ENCODE measurements at places on chromosomes 7 and 10. TPM values are rescaled to one million over a fixed set of nuclear protein-coding genes. Genes with fewer than 3 reads are reported as not detected.

The HUS1 gene
- total RNA-seq: 15.5 TPM

The PRSS2 gene
- total RNA-seq: not detected

GRCh38 chr10:4846775-4847174 is 20.8 kb downstream of the AKR1E2 start:
- no peak for DNase-seq

GRCh38 chr10:17216217-17216900 is 11.7 kb upstream of the VIM start:
- no peak for DNase-seq

DNA sequence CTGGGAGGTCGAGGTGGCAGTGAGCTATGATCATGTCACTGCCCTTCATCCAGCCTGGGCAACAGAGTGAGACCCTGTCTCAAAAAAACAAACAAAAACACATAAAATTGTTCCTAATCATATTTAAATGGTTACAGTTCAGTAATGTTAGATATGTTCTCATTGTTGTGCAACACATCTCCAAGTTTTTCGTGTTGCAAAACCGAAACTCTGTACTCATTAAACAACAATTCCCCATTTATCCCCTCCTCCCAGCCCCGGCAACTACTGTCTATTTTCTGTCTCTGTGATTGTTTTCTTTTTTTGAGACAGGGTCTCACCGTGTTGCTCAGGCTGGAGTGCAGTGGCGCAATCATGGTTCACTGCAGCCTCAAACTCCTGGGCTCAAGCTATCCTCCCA is 16.1 kb upstream of the PRXL2A start:
- DNase-seq: no peak

- DNase-seq: no peak
Observed at GRCh38 chr10:5546891-5547680, 22.3 kb downstream of the CALML3 start.

GRCh38 chr10:127968659-127969058 is 61.8 kb downstream of the PTPRE start:
- no peak for DNase-seq

The PITX3 gene
- not detected for total RNA-seq

DNA sequence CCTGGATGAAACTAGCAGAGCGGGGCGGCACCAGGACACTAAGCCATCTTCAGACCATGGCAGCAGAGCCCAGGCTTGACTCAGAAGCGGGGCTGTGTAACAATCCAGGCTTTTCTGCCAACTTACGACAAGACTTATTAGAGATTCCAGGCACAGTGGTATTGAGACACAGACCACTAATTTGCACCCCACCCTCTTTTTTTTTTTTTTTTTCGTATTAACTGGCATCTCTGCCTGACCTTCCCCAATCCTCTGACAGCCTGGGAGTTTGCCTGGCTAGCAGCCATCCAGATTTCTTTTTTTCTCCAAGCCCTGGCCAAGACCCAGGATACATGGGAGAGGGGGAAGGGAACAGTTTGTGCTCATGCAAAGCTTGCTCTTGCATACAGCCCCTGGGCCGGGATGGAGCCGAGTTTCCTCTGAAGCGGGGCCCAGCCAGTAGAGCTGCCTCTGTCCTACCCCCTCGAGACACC is 182.4 kb downstream of the PLXNA4 start:
- DNase-seq: peak; percentile 33

DNA sequence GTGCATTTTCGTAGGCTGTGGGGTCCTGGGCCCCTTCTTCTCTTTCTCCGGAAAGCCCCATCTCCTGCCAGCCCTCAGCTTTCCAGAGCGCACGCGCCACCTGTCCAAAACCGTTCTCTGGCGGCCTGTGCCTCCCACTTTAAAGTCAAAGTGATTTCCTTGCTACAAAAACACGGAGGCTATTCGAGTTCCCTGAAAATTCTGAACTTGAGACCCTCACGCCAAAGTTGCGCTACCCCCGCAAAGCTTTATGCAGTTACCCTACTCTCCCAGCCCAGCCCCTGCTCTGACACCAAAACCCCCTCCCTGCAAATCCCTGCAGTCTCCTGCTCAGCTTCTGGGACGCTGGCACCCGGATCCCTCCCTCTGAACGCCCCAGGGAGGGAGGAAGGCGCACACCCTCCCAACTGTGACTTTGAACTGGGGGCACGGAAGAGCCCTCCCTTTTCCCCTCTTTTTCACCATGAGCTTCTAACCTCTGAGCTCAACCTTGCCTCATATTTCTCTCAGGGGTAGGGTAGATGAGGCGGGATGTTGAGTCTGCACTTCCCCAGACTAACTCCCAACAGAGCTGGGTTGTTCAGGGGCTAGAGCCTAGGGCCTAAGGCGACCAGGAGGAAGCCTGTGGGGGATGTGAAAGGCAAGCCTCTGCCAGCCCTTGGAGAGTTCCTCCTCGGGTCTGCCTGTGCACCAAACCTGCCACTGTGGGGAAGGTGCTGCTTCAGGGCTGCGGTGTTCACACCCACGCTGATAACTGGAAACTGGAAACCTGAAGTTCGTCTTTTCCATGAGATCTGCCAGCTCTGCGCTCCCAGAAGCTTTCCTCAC is 2.7 kb upstream of the PAX4 start:
- DNase-seq: no peak

DNA sequence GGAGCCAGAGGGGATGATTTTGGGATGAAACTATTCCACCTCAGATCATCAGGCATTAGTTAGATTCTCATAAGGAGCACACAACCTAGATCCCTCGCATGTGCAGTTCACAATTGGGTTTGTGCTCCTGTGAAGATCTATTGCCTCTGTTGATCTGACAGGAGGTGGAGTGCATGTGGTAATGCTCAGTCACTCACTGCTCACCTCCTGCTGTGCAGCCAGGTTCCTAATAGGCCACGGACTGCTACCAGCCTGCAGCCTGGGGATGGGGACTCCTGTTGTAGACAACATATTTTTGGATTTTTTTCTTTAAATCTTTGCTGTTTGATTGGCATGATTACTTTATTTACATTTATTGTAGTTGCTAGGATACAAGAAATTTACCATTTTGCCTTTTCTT is 765.0 kb downstream of the INHBA start:
- DNase-seq: no peak

The CYP2E1 gene
- 14.7 TPM for total RNA-seq

The TBX20 gene
- not detected for total RNA-seq

DNA sequence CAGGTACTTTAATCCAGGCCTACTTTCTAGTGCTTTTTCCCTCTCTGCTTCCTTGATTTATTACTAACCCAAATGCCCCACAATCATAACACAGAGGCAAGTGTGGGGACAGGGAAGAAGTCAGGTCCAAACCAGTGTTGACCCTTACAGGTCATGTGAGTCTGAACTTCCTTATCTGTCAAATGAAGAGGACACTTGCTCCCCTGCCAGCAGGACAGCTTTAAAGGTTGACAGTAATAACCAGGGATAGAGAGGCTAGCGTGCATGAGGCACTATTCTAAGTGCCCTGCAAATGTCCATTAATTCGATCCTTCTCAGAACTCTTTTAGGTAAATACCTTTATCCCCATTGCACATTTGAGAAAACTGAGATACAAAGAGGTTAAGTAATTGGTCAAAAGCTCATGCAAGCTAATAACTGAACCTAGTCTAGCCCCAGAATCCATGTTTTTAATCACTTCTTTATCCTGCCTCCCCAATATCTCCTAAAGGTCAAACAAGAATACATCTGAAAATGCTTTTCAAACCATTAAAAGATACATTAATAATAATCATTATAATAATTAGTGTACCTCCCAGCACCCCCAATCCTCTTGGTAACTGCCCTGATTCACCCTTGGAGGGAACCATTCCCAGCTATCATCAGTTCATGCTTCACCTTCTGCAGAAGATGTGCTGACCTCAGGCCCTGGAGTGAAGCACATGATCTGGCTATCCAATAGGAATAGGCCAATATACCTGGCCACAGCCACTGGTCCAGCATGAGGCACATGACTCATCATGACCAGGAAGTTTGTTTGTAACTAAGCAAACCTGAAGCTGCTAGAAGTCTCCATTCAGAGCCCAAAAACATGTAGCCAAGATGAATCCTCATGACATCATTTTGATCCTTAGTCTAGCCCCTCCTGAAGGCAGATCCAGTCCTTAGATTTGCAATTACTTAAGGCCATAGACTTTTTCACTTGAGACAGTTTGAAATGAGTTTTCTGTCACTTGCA is 40.7 kb downstream of the SGMS1 start:
- DNase-seq: no peak

DNA sequence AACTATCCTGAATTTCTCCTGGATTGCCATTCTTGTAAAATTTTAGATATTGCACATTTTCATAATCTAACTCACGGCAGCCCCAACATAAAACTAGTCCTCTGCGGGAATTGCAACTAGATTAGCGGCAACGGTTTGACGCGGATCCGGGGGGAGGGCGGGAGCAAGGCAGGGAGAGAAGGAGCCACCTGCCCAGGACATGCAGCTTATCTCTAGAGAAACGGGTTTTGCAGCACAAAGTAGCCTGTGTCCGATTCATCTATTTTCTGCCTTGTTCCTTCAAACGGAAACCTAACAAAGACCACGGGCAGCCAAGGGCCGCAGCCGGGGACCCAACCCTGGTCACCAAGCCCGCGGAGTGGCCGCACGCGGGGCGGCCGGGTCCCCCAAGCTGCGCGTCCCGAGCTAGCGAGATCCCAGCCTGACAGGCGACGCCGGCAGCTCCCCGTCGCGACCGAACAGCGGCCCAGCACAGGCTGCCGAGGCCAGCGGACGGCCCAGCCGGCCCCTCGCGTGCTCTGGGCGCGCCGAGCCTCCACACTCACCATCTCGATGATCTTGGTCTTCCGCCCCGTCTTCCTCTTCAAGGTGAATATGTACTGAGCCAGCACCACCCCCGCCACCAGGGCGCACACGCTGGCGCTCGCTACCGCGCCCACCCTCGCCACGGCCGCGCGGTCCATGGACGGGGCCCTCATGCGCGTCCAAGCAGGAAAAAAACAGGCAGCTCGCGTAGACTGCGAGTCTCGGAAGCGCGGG is at the start of gene NT5C3A:
TSS of gene NT5C3A (minus strand) at position 754 of the 759 bp plus-strand sequence. CDS start at position 683, 71 bp downstream.
- peak; percentile 68 for DNase-seq

- DNase-seq: no peak
Observed at GRCh38 chr7:158955146-158955870, 99.0 kb downstream of the DYNC2I1 start.

DNA sequence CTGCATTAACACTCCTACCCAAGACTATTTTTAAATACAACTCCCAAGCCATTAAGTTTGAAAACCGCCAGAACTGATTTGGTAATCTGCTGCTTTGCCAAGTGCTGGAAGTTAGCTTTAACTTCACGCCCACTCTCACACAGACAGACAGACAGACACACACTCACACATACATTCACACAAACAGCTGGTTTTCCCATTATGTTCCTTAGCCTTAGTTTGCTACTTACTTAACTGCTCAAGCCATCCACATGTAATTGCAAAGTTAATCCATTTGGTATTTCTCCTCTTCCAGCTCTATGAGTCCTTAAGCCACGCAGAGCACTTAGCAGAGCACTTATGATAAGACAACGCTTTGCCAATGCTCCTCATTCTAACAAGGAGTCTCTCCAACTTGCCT is 8.3 kb downstream of the COBL start:
- DNase-seq: no peak

The KLHL7 gene
- total RNA-seq: 110 TPM

The C10orf62 gene
- total RNA-seq: not detected

GRCh38 chr10:24900888-24901685 is 51.3 kb downstream of the PRTFDC1 start:
- DNase-seq: no peak

The SLC26A5 gene
- total RNA-seq: not detected

DNA sequence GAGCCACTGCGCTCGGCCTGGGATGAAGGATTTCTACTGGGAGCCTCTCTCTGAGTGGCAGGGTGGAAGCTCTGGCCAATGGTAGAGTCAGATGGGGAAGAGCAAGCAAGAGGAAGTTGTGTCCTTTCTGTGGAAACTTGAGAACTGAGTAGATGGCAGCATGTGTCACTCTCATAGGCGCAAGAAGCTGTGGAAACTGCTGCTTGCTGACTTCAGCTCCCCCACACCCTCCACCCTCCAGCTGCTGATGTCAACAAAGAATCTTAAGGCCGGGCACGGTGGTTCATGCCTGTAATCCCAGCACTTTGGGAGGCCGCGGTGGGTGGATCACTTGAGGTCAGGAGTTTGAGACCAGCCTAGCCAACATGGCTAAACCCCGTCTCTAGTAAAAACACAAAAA is 39.8 kb upstream of the SRGN start:
- no peak for DNase-seq

The GPR15LG gene
- not detected for total RNA-seq

The COL17A1 gene
- under 0.01 TPM for total RNA-seq

- no peak for DNase-seq
Observed at GRCh38 chr7:120873401-120873800, 15.5 kb upstream of the TSPAN12 start.

GRCh38 chr10:49756641-49757040 is 5.5 kb downstream of the OGDHL start:
- DNase-seq: peak; percentile 2

The DGKB gene
- 9.0 TPM for total RNA-seq

GRCh38 chr10:71720288-71720687 is 710 bp upstream of the C10orf105 start:
- DNase-seq: no peak

GRCh38 chr10:63766745-63767137 is 245.5 kb downstream of the REEP3 start:
- DNase-seq: no peak

The CC2D2B gene
- 1.2 TPM for total RNA-seq

- no peak for DNase-seq
Observed at GRCh38 chr7:38411404-38411803, 138.0 kb upstream of the TARP start.

The CACNB2 gene
- total RNA-seq: 10.6 TPM

DNA sequence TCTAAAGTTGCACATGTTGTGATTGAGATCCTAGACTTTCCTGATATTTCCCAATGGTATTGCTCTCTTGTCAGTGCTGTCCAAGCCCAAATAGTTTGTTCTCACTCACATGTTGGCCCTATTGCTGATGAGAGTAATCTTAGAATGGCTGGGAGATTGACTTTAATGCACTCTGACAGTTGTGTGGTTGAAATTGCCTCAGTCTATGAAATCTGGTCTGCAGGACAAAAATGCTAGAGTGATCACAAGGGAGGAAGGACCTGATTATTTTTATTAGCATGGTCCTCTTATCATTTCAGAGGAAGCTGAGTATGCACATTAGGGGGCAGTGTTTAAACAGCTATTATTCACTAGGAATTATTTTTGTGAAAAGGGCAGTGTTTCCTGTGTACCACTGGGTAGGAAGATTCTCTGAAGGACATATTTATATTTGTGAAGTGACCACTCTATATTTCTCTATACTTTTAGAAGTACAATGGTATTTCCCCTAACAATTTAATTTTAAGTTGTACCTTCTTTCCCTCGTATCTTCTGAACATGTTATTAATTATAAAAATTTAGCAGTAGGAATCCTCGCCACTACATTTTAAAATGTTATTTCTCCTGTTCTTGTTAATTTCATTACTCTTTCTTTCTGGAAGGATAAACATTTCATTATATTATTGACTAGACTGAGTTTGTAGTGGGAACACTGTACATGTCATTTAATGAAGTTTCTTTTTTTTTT is 64.4 kb downstream of the SUGCT start:
- DNase-seq: no peak

GRCh38 chr10:46291817-46292572 is 5.2 kb downstream of the ANTXRL start:
- DNase-seq: no peak

Measured in frontal cortex (tissue), 4 donors.